Chondrocyte (in vitro differentiated cells): ENCODE measurements at places on chromosomes 3 and 15.

DNA sequence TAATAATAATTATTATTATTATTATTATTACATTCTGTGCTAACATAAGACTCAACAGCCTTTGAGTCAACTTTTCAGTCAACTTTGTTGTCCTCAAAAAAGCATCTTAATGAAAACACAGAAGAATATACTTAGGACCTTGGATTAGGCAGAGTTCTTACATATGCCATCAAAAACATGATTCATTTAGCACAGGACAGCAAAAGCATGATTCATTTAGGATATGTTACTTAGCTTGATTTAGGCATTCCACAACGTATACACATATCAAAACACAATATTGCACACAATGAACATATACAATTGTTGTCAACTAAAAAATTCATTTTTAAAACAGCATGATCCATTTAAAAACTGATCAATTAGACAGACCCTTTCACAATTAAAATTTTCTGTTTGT, 213.0 kb downstream of the FMN1 start:
- DNase-seq: no peak

DNA sequence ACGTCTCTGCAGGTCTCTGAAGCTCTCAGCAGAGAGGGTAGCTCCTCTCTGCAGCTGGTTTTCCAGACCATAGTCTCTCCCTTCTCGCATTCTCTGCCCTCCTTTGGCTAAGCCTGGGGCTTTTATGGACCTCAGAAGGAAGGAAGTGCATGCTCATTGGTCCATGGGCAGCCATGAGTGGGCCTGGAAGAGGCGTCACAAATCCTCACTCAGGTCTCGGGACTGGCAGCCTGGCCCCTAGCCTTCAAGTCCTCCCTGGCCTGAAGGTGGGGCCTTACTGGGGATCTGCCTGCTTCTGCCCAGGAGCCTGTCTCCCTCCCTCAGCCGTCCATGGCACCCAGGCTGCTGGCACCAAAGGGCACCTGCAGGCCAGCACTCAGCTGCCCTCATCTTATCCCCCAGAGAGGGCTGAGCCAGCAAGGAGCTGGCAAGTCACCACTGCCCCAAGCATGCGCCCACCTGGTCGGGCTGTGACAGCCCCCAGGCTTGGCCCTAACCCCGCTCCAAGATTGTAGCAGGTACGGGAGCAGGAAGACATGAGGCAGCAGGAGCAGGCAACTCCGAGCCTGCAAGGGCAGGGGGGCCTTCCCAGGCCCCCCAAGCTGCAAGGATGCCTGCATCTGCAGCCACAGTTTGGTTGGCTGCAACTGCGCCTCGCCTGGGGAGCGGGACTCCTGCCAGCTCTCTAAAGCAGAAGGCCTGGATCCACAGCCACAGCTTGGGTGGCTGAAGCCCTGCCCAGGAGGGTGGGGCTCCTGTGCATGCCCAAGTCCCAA, 37.4 kb downstream of the GHSR start:
- no peak for DNase-seq

DNA sequence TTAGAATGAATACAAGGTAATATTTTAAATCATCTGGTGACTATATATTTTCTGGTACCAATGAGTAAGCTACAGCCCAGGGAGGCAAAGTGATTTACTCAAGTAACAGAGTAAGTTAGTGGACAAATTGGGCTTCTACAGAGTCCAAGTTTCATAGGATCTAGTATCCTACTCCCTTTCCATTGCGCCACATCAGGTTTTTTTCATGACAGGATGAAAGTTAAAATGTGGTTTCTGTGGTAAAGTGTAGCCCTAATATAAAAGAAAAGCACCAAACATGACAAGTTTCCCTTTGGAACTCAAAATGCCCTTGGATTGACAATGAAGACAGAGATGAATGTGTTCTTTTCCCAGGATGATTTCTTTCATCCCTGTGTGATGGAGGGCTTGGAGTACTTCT, 350.8 kb upstream of the ZNF385D start:
- no peak for DNase-seq

- no peak for DNase-seq
These were observed 33.4 kb upstream of the CHRM5 start for GRCh38 chr15:33934921-33935320.

- DNase-seq: no peak
These were observed 7.2 kb upstream of the MFGE8 start for GRCh38 chr15:88920186-88920891.

DNA sequence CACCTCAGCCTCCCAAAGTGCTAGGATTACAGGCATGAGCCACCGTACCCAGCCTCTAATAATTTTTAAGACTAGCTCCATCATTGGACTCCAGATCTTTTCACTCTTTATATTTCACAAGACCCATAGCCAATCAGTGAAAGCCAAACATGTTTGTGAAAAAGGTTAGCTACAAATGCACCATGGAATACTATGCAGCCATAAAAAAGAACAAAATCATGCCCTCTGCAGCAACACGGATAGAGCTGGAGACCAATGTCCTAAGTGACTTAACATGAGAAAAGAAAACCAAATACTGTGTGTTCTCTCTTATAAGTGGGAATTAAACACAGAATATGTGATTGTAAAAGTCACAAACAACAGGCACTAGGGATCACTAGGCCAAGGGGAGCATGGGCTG, 3.2 kb downstream of the SCAPER start:
- no peak for DNase-seq
